Activated naive CD4-positive, alpha-beta T cell treated with anti-CD3 and anti-CD28 coated beads, Interleukin-2, amount 10 ng/mL, durations not matched to agents 5 hours and 36 hours (primary cell): ENCODE measurements at places on chromosomes 4 and X. TPM values are rescaled to one million over a fixed set of nuclear protein-coding genes. Genes with fewer than 3 reads are reported as not detected.

The PAGE2B gene
- total RNA-seq, result not detected

The SOX3 gene
- total RNA-seq, result not detected

The CTPS2 gene
- total RNA-seq, result 4.7 TPM

The PDLIM3 gene
- total RNA-seq, result not detected

The PABPC1L2A gene
- total RNA-seq, result not detected

The KLHL15 gene
- 7.9 TPM for total RNA-seq

The ZFP92 gene
- 1.0 TPM for total RNA-seq

The PTPN13 gene
- 0.05 TPM for total RNA-seq

The DCTD gene
- total RNA-seq, result 72.0 TPM

The FAM3A gene
- total RNA-seq, result 32.3 TPM

The PHF8 gene
- 40.7 TPM for total RNA-seq

The SH3BGRL gene
- total RNA-seq, result 87.7 TPM

The F8A2 gene
- not detected for total RNA-seq

The FAM184B gene
- total RNA-seq, result not detected

The SLC26A1 gene
- total RNA-seq, result 0.18 TPM

The FAM47E gene
- total RNA-seq, result not detected

The GALNTL6 gene
- total RNA-seq, result not detected

The SHROOM4 gene
- total RNA-seq, result not detected

The CT45A2 gene
- total RNA-seq, result not detected

The AVPR2 gene
- total RNA-seq, result not detected

The SLAIN2 gene
- total RNA-seq, result 53.4 TPM

The RP2 gene
- total RNA-seq, result 10.7 TPM

The CXorf51B gene
- total RNA-seq, result not detected

The CFAP99 gene
- not detected for total RNA-seq

The POU3F4 gene
- not detected for total RNA-seq

The PF4V1 gene
- total RNA-seq, result not detected

The MAGED2 gene
- 56.3 TPM for total RNA-seq

The NXF2 gene
- total RNA-seq, result not detected

The MAGEB5 gene
- total RNA-seq, result not detected

The SPATA4 gene
- not detected for total RNA-seq

The RPA4 gene
- total RNA-seq, result 0.72 TPM

The MAGEE2 gene
- total RNA-seq, result not detected

The NLGN4X gene
- not detected for total RNA-seq
